ENCODE measurements at places on chromosomes 4 and X.

GRCh38 chrX:8731559-8732395 lies at the start of gene ANOS1:
ANOS1 (minus strand) TSS chrX:8732137; CDS start chrX:8732036, 101 bp downstream.
- DNase-seq, result peak; percentile 76

GRCh38 chr4:87881115-87881514 lies 48.3 kb downstream of the MEPE start:
- DNase-seq, result no peak

DNA sequence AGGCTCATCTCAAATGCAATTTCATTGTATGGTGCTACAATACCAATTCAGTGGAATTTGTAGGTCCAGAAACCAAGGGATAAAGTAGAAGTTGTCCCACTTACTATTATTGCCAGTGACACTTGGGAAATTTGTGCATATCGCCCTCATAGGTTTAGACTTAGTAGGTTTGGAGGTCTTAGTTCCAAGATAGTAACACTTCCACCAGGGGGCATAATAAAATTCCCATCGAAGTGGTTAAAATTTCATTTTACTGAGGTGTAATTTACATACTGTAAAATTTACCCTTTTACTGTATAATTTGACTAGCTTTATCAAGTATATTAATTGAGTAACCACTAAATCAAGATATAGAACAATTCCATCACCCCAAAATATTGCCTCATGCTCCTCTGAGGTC lies 174.6 kb downstream of the INPP4B start:
- DNase-seq, result no peak

- DNase-seq, result no peak
Measured at GRCh38 chrX:22934640-22935039, 65.1 kb upstream of the DDX53 start.

DNA sequence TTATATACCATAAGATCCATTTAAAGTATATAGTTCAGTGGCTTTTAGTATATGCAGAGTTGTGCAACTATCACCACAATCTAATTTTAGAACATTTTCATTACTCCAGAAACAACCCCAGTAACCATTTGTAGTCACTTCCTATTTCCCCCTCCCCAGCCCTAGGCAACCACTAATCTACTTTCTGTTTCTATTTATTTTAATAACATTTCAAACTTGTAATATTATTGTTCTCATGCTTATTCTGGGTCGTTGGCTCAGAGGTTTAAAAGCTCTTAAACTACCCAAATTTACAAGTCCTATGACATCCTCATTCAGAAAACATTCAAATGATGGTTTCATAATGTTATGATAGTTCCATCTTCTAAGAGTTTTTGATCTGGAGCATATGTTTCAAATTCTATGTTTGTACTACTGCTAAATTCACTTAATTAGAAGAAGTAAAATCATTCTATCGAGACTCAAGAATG lies 18.4 kb downstream of the XIAP start:
- DNase-seq, result no peak

DNA sequence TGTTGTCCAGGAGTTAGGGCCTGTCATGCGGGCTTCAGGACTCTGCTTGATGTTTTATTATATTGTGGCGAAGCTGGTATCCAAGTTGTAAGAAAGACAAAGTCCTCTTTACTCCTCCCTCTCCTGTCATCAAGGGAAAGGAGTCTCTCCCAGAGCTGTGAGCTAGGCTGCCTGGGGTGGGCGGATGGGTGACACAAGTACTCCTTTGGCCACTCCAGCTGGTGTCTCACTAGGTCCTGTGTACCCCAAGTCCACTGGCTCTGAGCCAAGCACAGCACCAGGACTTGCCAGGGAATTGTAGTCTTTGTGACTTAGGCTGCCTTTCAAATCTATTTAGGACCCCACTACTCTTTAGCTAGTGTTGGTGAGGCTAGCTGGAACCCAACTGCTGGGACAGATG lies 36.7 kb upstream of the RPS6KA6 start:
- DNase-seq, result no peak

DNA sequence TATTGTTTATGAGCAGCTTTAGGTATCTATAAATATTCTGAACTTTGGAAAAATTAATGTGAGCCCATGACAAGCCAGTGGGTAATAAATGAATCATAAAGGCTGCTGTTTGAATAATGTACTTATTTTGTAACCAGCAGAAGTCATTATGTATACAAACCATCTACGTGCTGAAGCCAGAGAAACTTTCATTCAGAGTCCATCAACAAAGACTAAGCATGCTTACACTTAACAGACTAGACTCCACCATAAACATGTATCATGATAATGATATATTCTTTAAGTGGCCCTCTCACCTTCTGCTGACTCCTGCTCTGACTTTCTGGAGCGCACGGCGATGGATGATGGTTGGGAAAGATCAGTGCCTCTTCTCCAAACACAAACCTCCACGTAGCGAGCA lies 72.0 kb downstream of the SMARCA5 start:
- no peak for DNase-seq

- DNase-seq, result no peak
Measured at GRCh38 chr4:144787365-144788258, 141.7 kb downstream of the HHIP start.

- no peak for DNase-seq
Measured at GRCh38 chr4:42906341-42906740, 13.8 kb downstream of the GRXCR1 start.

GRCh38 chr4:164207460-164207859 lies 546.5 kb upstream of the SMIM31 start:
- no peak for DNase-seq

- no peak for DNase-seq
Measured at GRCh38 chr4:103915224-103915869, 195.6 kb upstream of the TACR3 start.

- no peak for DNase-seq
Measured at GRCh38 chr4:71518283-71518989, 179.6 kb downstream of the SLC4A4 start.

All from right forelimb (tissue), 1 donor.